ENCODE measurements at places on chromosomes 1 and 21. TPM values are rescaled to one million over a fixed set of nuclear protein-coding genes. Genes with fewer than 3 reads are reported as not detected.

SLC19A1 gene
- 4.2 TPM for total RNA-seq

ATP6V1G3 gene
- not detected for total RNA-seq

SPRR5 gene
- total RNA-seq = not detected

OR2L8 gene
- total RNA-seq = not detected

PDC gene
- not detected for total RNA-seq

INAVA gene
- total RNA-seq = not detected

HES5 gene
- total RNA-seq = not detected

OR10J4 gene
- total RNA-seq = not detected

DMBX1 gene
- total RNA-seq = not detected

DNASE2B gene
- not detected for total RNA-seq

PBX1 gene
- total RNA-seq = 22.2 TPM

LCE1B gene
- not detected for total RNA-seq

TFF2 gene
- total RNA-seq = not detected

NUF2 gene
- total RNA-seq = 4.7 TPM

NBPF4 gene
- total RNA-seq = not detected

HES3 gene
- not detected for total RNA-seq

IL10 gene
- total RNA-seq = not detected

TMEM82 gene
- not detected for total RNA-seq

USF1 gene
- total RNA-seq = 49.8 TPM

ZBTB8OS gene
- total RNA-seq = 29.1 TPM

B3GALT5 gene
- total RNA-seq = not detected

SH2D1B gene
- total RNA-seq = not detected

CDKN2C gene
- total RNA-seq = 18.8 TPM

RNU1-4 gene
- total RNA-seq = not detected

All from cardiac atrium fibroblast (primary cell).